ENCODE measurements at places on chromosomes 7 and 10.

DNA sequence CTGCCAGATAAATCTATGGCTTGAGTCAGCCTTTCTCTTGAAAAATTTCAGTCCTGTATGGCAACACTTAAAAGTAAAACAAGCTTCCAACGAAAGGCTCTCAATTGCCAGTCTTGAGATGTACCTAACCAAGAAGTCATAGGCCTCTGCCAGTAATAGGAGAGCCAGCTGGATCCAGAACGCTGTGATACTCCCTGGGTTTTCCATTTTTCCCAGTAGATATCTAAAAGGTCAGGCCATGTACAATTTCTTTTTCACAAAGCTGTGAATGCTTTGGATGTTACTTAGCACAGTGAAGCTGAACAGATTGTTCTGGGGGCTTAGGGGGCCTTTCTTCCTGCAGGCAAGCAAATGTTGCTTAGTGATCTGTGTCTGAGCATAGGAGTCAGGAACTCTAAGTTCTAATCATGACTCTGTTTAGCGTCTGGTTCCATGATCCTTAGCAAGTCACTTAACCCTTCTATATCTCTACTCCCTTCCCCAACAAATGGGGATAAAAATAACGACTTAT, 86.5 kb downstream of the ARMH3 start:
- DNase-seq: no peak

DNA sequence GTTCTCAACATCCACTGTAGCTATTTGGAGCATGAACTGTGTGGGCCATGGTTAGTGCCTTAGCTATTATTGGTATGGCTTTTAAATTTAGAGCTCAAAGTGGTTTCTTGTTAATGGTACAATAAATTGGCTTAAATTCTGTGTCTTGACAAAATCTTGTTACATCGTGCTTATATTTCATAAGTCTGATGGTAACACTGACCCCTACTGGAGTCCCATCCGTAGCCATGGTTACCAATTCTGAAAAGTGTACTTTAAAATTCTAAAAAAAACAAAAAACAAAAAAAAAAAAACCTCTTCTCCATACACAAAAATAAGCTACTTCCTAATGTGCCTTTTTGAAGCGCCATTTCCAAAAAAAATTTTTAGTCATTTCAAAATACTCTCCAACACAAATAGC, 6.4 kb upstream of the RPP30 start:
- no peak for DNase-seq

DNA sequence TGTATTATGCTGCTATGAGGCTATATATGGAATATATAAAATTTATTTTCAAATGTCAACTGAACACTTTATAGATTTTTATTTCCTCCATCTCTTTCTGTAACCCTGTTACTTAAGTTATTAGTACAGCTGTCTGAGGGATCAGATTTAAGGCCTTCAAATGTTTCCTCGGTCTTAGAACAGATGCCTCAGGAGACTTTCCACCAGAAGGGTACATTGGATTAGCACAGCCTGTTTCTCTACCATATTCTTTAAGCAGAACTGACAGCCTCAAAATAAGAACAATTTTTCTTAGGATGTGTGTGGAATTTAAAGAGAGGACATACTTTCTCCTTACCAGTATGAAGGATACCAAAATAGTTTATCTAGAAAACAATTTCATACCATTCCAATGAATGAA, 53.0 kb upstream of the HGF start:
- DNase-seq: no peak

DNA sequence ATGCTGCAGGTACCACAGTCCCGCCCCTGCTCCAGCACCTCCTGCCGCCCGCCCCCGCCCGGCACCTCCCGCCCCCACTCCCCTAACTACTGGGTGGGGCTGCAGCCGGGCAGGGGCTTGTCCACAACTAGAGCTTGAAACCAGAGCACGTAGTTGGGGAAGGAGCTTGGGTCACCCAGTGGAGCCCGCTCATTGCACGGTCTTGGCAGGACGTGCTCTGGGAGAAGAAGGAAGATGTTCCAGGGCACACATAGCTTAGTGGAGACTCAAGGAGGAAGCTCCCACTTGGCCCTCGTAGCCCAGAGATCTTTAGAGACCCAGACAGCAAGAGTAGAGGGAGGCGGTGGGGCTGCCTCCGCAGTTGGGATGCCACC, 692 bp downstream of the IGFBP1 start:
- DNase-seq: no peak

GRCh38 chr7:49486974-49487829, 286.2 kb upstream of the VWC2 start:
- no peak for DNase-seq

GRCh38 chr10:132519382-132520176, 18.0 kb upstream of the INPP5A start:
- no peak for DNase-seq
